Daoy (cell line): ENCODE measurements at places on chromosomes 6 and 20. TPM values are rescaled to one million over a fixed set of nuclear protein-coding genes. Genes with fewer than 3 reads are reported as not detected.

DNA sequence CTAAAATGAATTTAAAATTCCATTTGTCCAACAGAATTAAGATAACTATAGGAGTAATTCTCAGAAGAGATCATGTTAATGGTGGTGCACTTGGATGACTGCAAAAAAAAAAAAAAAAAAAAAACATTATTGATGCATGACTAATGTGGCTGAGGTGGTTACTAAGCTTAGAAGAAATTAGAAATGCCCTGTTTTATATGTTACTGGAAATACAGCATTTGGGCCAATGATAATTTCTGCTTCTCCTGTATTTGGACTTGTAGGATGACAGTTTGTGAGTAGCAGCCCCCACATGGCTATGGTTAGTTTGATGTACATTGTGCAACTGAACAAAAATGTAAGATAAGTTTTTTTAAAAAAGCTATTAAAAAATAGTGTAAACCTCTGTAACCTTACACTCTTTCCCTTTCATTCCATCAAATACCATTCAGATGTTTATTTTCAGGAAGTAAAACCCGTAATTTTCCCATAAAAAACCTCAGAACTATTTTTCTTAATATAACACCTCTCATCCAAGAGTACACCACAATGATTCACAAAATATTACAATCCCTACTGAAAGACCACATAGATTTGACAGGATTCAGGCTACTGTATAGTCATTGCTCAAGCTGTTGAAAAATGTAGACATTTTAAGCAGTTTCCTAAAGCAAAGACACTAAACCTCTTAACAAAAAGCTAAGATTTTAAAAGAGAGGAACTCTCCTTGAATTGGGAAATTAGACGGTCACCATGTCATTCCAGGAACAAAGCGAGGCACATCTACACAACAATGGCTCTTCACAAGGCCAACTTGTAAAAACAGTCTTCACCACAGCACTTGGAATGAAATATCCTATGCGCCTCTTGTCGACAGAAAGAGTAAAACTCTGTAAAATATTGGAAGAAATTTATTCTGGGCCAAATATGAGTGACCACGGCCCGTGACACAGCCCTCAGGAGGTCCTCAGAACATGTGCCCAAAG, 83.0 kb downstream of the WDR27 start:
- peak; percentile 69 for DNase-seq

DNA sequence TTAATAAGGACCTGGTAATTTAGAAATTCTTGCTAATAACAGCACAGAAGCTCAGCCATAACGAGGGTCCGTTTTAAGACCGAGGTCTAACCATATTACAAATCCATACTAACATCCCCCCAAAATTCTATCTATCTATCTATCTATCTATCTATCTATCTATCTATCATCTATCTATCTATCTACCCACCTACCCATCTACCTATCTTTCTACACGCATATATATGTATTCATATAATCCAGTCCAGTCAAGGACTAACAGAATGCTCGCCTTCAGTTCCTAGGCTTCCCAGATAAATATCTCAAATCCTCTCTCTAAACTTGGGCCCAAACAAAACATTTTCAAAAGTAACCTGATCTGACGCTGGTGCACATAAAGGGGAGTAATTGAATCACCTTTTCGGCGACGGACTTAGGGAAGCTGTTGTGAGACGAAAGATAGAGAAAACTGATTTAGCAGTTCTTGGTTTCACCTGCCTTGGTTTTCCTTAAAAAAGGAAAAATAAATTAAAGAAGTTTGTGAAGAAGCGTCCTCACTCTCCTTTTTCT, 14.5 kb downstream of the HMGN4 start:
- no peak for DNase-seq

GRCh38 chr6:157232161-157232895, 91.0 kb downstream of the TMEM242 start:
- DNase-seq, result no peak

The C6orf52 gene
- total RNA-seq, result 2.7 and 13.0 TPM in 2 replicates

DNA sequence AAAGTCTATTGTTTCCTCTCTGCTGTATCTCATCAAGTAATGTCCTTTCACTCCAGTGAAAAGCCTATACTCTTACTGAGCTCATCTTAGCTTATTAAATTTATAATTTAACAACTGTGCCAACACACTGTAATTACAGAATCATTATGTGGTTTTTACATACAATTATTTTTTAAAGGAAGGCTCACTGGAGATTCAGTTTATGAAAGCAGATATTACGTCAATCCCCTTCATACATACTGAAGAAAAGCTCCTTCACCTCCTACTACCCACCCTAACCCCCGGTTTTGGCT, 28.1 kb downstream of the ARHGAP18 start:
- DNase-seq, result no peak

DNA sequence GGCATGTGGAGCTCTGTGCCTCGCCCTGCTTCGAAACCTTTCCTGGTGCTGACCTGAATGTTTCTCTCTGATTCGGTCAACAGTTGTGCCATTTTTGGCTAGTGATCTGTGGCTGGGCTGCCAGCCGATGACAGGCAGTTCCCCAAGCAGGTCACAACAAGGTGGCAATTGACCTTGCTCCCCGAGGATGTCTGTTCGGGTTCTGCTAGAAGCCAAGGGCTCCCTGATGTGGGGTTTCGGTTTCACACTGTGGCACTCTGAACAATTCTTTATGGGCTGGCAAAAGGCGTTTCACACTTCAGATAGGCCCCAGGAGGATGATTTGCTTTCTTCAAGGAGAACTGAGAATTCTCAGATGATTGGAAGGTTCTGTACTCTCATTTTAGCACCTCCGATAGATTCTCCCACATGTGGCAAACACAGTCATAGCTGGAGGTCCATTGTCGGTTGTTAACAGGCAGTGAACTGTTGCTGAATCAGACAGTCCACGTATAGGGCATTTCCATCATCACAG, 135.6 kb downstream of the SLC24A3 start:
- peak; percentile 21 for DNase-seq

The APOM gene
- total RNA-seq, result 0.18 and 1.4 TPM in 2 replicates
